Naive thymus-derived CD8-positive, alpha-beta T cell (primary cell): ENCODE measurements at places on chromosomes 2 and 18. TPM values are rescaled to one million over a fixed set of nuclear protein-coding genes. Genes with fewer than 3 reads are reported as not detected.

The FEV gene
- not detected for polyA plus RNA-seq

- no peaks in the 10 kb centered on the region for H3K36me3 ChIP-seq
- no peak overlapping the region for H3K27ac ChIP-seq
- H3K27me3 ChIP-seq = no peaks in the 10 kb centered on the region
- no peak overlapping the region for H3K4me3 ChIP-seq
- DNase-seq = no peak
Measured at GRCh38 chr18:65737471-65737955, 13.3 kb upstream of the CDH7 start.

The MOCOS gene
- polyA plus RNA-seq = not detected

- H3K4me3 ChIP-seq = no peak overlapping the region
- no peak overlapping the region for H3K27ac ChIP-seq
- H3K36me3 ChIP-seq = peaks cover 21% of the 10 kb centered on the region
- H3K4me1 ChIP-seq = peaks cover 53% of the 10 kb centered on the region
- DNase-seq = no peak
- H3K27me3 ChIP-seq = no peaks in the 10 kb centered on the region
Measured at GRCh38 chr2:54614819-54615218, 108.6 kb upstream of the EML6 start.

DNA sequence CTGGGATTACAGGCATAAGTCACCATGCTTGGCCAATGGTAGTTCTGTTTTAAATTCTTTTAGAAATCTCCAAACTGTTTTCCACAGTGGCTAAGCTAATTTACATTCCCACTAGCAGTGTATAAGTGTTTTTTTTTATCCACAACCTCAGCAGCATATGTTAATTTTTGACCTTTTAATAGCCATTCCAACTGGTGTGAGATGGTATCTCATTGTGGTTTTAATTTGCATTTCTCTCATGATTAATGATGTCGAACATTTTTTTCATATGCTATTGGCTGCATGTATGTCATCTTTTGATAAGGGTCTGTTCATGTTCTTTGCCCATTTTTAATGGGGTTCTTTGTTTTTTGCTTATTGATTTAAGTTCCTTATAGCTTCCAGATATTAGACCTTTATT, 20.0 kb downstream of the MOCOS start:
- H3K27me3 ChIP-seq = peaks cover 8% of the 10 kb centered on the region
- H3K27ac ChIP-seq = no peak overlapping the region
- no peak overlapping the region for H3K4me3 ChIP-seq
- no peaks in the 10 kb centered on the region for H3K4me1 ChIP-seq

DNA sequence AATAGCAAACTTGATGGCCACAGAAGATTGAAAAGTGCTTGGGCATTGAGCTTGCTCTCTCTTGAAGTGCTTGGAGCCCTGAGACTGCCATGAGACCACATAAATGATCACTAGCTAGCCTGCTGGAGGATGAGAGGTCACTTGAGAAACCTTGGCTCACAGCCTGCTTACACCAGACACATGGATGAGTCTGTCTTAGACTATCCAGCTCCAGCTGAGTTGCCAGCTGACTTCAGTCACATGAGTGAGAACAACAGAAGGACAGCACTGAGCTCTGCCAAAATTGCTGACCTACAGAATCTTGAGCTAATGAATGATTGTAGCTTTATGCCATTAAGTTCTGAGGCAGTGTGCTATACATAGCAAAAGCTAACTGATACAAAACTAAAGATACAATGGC, 18.1 kb downstream of the NABP1 start:
- no peaks in the 10 kb centered on the region for H3K27me3 ChIP-seq
- H3K36me3 ChIP-seq = no peaks in the 10 kb centered on the region
- no peak for DNase-seq

GRCh38 chr2:156190517-156190916, 142.0 kb downstream of the NR4A2 start:
- no peak for DNase-seq
- H3K27me3 ChIP-seq = peaks cover 3% of the 10 kb centered on the region
- H3K27ac ChIP-seq = no peak overlapping the region
- H3K4me3 ChIP-seq = no peak overlapping the region
- H3K4me1 ChIP-seq = no peaks in the 10 kb centered on the region
- no peaks in the 10 kb centered on the region for H3K36me3 ChIP-seq

The MERTK gene
- not detected for polyA plus RNA-seq

GRCh38 chr2:31675485-31675901, 94.8 kb upstream of the SRD5A2 start:
- no peak for DNase-seq
- H3K4me3 ChIP-seq = no peak overlapping the region
- peaks cover 5% of the 10 kb centered on the region for H3K27me3 ChIP-seq
- H3K4me1 ChIP-seq = no peaks in the 10 kb centered on the region
- no peaks in the 10 kb centered on the region for H3K36me3 ChIP-seq

The DIS3L2 gene
- 12.5 TPM for polyA plus RNA-seq

DNA sequence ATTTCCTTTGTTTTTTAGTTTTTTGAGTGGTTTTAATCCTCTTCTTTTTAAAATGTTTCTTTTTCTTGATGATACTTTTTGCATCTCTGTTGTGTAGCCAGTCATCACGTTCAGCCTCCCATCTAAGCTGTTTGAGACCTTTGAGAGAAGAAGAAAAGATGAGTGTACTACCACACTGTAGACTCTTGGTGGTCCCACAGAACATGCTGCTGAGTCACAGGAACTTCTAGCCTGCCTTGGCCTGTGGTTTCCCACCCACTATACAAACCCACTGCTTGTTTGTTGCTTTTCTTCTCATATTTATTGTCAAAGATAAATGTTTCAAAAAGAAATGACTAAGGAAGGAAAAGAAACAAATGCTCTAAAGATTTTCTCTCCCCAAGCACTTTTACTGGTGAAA, 5.5 kb downstream of the CEBPZOS start:
- no peak for DNase-seq
- H3K4me3 ChIP-seq = no peak overlapping the region
- peak overlapping the region; percentile 78 for H3K27ac ChIP-seq

DNA sequence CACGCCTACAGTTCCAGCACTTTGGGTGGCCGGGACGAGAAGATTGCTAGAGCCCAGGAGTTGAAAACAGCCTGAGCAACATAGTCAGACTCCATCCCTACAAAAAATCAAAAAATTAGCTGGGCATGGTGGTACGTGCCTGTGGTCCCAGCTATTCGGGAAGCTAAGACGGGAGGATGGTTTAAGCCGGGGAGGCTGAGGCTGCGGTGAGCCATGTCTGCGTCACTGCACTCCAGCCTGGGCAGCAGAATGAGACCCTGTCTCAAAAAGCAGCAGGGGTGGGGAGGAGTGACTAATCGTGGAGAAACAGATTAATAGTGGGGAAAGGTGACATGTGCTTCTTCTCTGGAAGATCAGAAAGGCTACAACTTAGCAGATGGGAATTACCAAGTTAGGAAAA, 58.1 kb upstream of the GPC1 start:
- H3K4me1 ChIP-seq = no peaks in the 10 kb centered on the region
- no peaks in the 10 kb centered on the region for H3K36me3 ChIP-seq
- H3K27me3 ChIP-seq = peaks cover 5% of the 10 kb centered on the region
- no peak overlapping the region for H3K27ac ChIP-seq

The REEP1 gene
- polyA plus RNA-seq = not detected

The CCL20 gene
- polyA plus RNA-seq = not detected

The TEKT4 gene
- not detected for polyA plus RNA-seq

DNA sequence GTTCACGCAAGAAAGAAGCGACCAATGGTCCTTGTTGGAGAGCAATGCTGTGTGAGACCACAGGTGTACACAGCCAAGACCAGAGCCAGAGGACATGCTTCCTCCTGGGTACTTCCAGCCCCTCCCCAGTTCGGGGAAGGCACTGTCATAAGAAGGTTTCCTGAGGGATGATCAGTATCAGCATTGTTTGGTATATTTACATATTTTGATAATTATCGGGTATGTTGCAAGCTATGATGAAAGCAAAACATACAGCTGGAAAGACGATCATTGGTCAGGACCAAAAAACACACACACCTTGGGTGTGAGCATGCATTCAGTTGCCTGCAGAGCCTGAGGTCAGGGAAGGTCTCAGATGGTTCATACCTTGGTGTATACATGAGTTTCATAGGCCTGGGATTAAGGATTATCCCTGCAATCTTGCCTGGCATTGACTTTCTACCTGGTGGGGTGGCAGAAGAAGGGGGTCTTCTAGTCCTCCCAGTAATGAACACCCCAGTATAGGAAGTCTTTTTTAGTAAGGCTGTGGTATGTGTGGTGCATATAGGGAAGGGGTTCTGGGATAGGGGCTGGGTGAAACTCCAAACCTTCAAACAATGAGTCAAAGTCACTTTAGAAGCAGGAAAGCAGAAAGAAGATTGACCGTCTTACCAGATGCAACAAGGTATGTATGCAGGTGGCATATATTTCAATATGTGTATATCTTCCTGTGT, 2.9 kb downstream of the SERPINB2 start:
- peaks cover 12% of the 10 kb centered on the region for H3K27me3 ChIP-seq
- H3K4me3 ChIP-seq = no peak overlapping the region
- H3K4me1 ChIP-seq = no peaks in the 10 kb centered on the region
- DNase-seq = no peak

- H3K4me3 ChIP-seq = peak overlapping the region; percentile 89
- H3K27ac ChIP-seq = peak overlapping the region; percentile 88
- peaks cover 3% of the 10 kb centered on the region for H3K36me3 ChIP-seq
- peaks cover 35% of the 10 kb centered on the region for H3K4me1 ChIP-seq
- peaks cover 24% of the 10 kb centered on the region for H3K27me3 ChIP-seq
Measured at GRCh38 chr2:237626813-237627440, 460 bp upstream of the LRRFIP1 start.

DNA sequence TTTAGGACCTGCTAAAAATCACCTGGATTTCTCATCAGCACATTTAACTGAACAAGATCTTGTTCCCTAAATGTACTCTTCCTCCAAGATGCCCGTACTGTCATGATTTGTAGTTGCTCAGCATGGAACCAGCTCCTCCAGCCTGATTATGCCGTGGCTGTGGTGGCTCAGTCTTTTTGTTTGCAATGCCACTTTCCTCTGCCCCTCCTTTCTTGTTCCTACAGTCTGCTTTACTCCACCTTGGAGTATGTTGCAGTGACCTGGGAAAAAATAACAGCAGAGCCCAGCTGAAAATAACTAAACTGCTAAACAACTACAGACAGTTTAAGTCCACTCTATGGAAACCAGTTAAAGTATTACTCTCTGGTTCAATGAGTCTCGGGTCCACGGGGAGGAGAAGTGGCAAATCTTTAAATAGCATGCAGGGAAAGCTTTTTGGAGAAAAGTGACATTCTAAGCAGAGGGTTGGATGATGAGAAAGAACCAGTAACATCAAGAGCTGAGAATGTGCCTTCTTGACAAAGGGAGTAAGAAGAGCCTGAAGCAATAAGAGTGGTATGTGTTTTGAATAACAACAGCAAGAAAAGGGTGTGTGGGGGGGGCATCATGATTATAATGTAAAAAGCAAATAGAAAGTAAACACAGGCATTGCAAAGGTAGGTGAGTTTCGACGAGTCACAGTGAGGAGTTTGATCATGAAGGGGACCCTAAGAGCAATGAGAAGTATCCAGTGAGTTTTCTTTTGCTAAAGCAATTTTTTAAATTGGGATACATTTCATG, 225.7 kb downstream of the TMX3 start:
- H3K27me3 ChIP-seq = peaks cover 3% of the 10 kb centered on the region
- DNase-seq = no peak
- no peaks in the 10 kb centered on the region for H3K36me3 ChIP-seq
- H3K27ac ChIP-seq = no peak overlapping the region
- no peak overlapping the region for H3K4me3 ChIP-seq

The ATL2 gene
- 14.2 TPM for polyA plus RNA-seq

The TMEFF2 gene
- not detected for polyA plus RNA-seq

The FHL2 gene
- 2.8 TPM for polyA plus RNA-seq

- H3K4me1 ChIP-seq = no peaks in the 10 kb centered on the region
- H3K27ac ChIP-seq = no peak overlapping the region
- no peak overlapping the region for H3K4me3 ChIP-seq
Measured at GRCh38 chr2:217979151-217979811, 23.5 kb downstream of the TNS1 start.

The RAB6C gene
- polyA plus RNA-seq = not detected

GRCh38 chr2:85987266-85988174, 98.7 kb upstream of the ST3GAL5 start:
- no peaks in the 10 kb centered on the region for H3K27me3 ChIP-seq
- peaks cover 3% of the 10 kb centered on the region for H3K4me1 ChIP-seq
- no peak overlapping the region for H3K4me3 ChIP-seq
